ENCODE measurements at places on chromosomes 11 and 22.
A peak's percentile ranks its signal among the peaks of the same experiment; 100 is the strongest.

GRCh38 chr11:84188521-84188920, 902.4 kb upstream of the CCDC90B start:
- no peak for DNase-seq

DNA sequence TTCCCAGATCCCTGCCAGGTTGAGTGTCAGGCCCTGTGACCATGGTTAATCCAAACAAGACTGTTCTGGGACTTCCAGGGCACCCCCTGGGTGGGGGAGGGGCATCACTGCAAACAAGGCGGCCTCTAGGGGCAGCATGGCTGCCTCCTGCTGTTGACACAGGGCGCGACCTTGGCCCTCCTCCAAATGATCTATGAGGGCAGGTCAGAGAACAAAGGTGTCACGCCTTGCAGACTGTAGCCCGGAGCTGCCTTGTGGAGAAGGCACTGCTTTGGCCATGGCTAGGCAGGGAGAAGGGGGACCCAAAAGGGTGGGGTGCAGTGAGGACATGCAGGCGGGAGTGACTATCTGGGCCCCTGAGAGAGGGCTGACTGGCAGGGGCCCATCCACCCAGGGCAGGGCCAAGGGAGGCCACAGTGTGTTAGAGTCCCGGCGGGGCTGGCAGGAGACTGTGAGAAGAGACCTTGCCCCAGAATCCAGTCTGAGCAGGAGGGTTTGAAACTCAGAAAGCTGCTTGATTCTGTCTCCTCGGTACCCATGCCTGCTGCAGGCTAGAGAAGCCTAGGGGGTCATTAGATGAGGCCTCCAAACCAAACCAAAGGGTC, 35.6 kb downstream of the KCNC1 start:
- no peak for DNase-seq

GRCh38 chr11:63939397-63939891, 642 bp downstream of the NAA40 start:
- DNase-seq = no peak

DNA sequence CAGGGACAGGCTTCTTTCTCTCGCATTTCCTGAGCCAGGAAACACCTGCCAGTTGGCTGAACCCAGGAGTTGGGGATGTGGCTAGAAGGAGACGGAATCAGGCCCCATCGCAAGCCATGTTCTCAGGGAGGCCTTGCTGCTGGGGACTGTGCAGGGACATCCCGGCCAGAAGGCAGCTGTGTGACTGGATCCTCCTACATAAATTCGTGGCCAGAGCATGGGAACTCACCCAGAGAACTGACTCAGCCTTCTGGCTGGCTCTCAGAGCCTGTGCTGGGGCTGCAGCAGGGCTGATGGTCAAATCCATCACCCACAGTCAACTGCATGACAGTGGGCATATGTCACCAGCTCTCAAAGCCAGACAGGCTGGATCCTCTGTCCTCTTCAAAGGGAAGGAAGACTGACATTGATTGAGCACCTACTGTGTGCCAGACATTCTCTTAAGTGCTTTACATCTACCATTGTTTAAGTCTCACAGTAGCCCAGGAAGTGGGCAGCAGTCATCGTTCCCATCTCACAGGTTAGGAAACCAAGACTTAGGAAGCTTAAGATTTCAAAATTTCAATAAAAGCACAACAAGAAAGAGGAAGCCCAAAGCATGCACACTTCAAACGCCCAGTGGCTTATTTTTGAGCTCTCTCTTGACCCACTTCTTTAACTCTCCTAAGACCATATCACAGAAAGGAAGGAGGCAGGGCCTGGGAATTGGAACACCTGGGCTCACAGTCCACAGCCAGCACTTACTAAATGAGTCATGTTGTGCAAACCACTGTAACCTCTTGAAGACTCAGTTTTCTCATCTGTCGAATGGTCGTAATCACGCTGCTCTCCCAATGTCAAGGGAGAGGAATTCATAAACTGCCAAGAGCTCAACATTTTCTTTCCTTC, 30.9 kb upstream of the CACNG2 start:
- DNase-seq = no peak

GRCh38 chr11:41955066-41955465, 495.6 kb upstream of the LRRC4C start:
- DNase-seq = no peak

- no peak for DNase-seq
Observed at GRCh38 chr11:69635195-69635594, 5.8 kb upstream of the CCND1 start.

DNA sequence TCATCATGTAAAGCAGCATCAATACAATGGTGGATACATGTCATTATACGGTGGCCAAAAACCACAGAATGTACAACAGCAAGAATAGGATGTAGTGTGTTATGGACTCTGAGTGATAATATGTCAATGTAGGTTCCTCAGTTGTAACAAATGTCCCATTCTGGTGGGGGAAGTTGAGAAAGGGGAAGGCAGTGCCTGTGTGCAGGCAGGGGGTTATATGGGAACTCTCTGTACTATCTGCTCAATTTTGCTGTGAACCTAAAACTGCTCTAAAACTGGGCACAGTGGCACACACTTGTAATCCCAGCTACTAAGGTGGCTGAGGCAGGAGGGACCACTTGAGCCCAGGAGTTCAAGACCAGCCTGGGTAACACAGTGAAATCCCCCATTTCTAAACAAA, 5.9 kb downstream of the CHKA start:
- DNase-seq = no peak

- DNase-seq = no peak
Observed at GRCh38 chr11:92671081-92671480, 298.4 kb upstream of the MTNR1B start.

DNA sequence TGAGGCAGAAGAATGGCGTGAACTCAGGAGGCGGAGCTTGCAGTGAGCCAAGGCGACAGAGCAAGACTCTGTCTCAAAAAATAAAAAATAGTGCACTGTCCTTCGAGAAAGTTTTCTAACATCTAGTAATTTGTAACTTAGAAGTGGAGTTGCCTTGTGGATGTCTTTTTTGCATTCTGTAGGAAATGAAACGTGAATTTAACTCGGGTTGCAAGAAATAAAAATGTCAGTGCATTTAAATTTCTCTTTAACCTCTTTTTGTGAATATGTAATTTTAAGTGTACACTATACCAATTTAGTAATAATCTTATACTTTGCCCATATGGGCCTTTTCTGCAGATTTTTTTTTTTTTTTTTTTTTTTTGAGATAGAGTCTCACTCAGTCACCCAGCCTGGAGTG, 26.2 kb upstream of the CRKL start:
- DNase-seq = no peak

- DNase-seq = peak; percentile 69
Observed at GRCh38 chr11:116454020-116454645, 318.7 kb downstream of the BUD13 start.

- no peak for DNase-seq
Observed at GRCh38 chr22:39871008-39871798, 22.4 kb downstream of the ENTHD1 start.
